ENCODE measurements at places on chromosomes 7 and 10. TPM values are rescaled to one million over a fixed set of nuclear protein-coding genes. Genes with fewer than 3 reads are reported as not detected.

DNA sequence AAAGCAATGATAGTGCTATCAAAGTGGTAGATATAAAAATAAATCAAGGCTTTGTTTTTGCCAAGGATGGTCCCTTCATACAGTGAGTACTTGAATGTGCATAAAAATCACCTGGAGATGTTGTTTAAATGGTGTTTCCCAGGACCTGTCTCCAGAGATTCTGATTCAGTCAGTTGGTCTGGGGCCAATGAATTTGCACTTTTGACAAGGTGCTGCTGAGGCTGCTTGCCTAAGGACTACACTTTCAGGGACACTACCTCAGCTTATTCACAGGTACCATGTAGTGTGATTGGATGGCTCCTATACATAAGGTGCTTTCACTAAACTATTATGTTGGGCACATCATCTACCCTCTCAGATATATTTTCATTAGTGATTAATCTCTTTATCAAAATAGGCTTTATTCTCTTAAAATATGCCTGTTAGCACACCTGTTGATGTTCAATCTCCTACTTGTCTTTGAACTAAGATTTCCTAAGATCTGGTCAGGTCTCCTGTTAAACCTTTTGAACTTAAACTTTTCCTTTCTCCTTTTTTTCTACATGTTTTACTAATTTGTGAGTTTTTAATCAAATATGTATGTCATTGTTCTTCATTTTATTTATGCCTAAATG lies 24.3 kb downstream of the CAPZA2 start:
- DNase-seq: peak; percentile 16

- DNase-seq: no peak
These were observed 121.9 kb downstream of the SMURF1 start for GRCh38 chr7:99021941-99022560.

DNA sequence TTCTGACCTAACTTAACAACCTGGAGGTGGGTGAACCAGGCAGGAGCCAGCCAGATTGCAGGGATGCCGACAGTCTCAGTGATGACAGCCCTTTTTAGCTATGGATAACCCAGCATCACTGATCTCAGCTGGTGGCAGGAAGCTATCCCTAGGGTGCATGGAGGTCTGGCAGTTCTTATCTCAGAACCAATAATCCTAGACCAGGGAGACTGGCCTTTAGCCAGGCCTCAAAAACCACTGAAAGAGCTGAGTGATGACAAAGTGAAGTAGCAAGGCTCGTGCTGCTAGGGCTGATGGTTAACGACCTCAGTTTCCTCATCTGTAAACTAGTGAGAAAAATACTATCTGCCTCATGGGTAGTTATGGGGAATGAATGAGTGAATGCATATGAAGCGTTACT lies 112.5 kb downstream of the RALA start:
- no peak for DNase-seq

- no peak for DNase-seq
These were observed 104.7 kb downstream of the SORBS1 start for GRCh38 chr10:95456516-95456915.

- no peak for DNase-seq
These were observed 927.2 kb upstream of the AUTS2 start for GRCh38 chr7:68671046-68671445.

- DNase-seq: peak; percentile 36
These were observed 11.7 kb downstream of the ADIRF start for GRCh38 chr10:86979977-86980448.

GRCh38 chr10:109022417-109023049 lies 900.8 kb downstream of the XPNPEP1 start:
- no peak for DNase-seq

GRCh38 chr7:3955026-3955425 lies 654.0 kb downstream of the SDK1 start:
- no peak for DNase-seq

DNA sequence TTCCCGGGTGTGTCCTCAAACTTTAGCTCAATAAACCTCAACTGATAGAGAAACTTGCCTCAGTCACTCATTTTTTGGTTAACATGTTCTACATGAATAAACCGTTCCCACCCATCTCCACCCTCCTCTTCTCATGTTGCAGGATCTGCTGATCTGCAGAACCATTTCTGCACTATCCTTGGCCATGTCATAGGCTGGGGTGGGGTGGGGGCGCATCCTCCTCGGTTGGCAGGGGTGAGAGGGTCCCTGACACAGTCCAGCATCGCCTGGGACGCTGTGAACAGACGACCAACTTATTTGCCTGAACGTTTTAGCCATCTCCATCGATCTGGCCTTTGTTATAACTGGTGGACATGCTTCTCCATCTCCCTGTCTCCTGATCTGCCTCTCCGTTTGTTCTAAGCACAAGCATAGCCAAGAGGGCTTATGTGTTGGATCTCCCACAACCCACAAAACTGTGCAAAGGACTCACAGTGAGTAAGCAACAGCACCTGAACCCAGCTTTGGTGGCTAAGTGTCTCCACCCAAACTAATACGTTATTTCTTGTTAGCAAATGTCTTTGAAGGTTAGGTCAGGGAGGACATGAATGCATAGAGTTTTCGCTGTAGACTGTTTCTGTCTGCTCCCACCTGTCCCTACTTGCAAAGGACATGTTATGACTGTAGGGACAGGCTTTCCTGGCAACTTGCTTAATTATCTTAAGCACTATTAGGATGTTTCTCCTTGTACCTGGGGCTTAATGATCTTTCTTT lies 51.7 kb downstream of the PRKCQ start:
- no peak for DNase-seq

GRCh38 chr7:38630720-38631673 lies at the start of gene AMPH:
Gene AMPH, minus strand, starts transcription at chr7:38631373. Its CDS starts 22 bp downstream, at chr7:38631351.
- DNase-seq: peak; percentile 37

DNA sequence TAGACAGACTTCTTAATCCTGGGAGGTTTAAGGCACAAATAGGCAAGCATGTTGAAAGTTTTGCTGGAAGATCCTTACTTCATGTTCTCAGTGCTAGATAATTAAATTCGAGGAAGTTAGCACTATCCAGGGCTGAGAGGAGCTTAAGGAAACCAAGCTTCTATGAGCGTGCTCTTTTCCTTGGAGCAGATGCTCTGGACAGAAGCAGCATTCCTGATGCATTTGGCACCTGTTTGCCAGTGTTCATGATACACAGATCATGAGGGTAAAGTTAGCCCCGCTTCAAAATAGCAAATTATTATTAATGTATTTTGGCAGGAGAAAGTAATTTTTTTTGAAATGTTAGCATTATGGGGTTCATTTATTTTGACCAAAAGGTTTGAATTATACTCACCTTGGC lies 9.4 kb downstream of the HDAC9 start:
- no peak for DNase-seq

DNA sequence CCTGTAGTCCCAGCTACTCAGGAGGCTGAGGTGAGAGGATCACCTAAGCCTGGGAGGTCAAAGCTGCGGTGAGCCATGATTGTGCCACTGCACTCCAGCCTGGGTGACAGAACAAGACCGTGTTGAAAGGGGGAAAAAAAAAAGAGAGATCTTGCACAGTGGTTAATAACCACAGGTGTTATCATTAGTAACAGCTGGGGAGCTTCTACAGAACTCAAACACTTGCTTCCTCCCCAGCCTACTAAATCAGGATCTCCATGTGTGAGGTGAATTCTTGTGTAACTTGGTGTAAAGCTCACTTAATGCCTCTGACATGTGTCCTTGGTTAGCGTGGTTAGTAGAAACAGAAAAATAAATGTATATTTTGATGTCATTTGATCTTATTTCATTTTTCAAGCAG lies 43.9 kb upstream of the BMS1 start:
- DNase-seq: no peak

Gene ST8SIA6
- 0.52 TPM for total RNA-seq

Gene EN2
- not detected for total RNA-seq

Gene VIPR2
- total RNA-seq: not detected

Gene SFRP4
- not detected for total RNA-seq

Gene BMPER
- not detected for total RNA-seq

Gene STAM
- 55.5 TPM for total RNA-seq

Gene HGF
- not detected for total RNA-seq

Gene DRGX
- not detected for total RNA-seq

Gene SIRT1
- 23.2 TPM for total RNA-seq

Gene RAMP3
- total RNA-seq: not detected

Gene PTER
- total RNA-seq: 53.2 TPM
